ENCODE measurements at places on chromosomes 5 and 9.

DNA sequence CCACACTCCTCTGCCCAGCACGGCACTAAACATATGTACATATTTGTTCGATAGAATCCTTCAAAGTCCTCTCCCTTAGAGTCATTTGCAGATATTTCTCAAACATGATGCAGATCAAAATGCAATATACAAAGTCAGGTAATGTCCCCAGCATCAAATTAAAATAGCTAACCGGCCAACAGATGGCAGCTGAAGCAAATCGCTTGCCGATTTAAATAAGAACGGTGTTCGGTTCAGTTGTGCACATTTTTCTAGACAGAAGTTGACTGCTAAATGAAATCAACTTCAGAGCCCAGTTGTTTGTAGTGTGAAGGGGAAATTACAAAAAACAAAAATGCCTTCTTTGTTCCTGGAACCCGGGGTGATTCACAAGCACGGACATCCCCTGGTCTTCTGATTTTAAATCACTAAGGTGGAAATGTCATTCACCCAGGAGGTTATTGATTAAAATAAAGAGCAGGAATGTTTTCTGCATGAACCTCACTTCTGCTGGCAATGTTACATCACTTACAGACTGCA, 219.2 kb downstream of the EBF1 start:
- no peak for DNase-seq

GRCh38 chr9:13586587-13587374, 307.3 kb upstream of the MPDZ start:
- no peak for DNase-seq

DNA sequence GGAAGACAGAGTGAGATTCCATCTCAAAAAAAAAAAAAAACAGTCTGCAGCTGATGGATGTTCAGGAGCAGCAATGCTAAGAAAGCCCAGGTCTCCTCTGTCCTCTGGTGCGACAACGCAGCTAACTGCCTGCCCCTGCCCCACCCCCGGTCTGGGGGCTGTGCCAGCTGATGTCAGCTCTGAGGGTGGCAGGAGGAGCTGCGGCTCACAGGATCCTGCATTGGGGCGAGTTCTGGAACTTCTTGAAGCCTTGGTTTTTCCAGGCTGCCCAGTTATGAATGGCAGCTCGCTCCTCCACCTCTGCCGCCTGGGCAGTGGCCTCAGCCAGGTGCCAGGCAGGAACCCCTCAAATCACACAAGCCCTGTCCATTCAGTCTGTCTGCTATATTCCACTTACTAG, 113.5 kb downstream of the ROR2 start:
- DNase-seq = no peak

- DNase-seq = no peak
These were observed 4.8 kb upstream of the ARAP3 start for GRCh38 chr5:141686648-141687416.

GRCh38 chr9:69743930-69744329, 15.9 kb downstream of the PTAR1 start:
- no peak for DNase-seq

DNA sequence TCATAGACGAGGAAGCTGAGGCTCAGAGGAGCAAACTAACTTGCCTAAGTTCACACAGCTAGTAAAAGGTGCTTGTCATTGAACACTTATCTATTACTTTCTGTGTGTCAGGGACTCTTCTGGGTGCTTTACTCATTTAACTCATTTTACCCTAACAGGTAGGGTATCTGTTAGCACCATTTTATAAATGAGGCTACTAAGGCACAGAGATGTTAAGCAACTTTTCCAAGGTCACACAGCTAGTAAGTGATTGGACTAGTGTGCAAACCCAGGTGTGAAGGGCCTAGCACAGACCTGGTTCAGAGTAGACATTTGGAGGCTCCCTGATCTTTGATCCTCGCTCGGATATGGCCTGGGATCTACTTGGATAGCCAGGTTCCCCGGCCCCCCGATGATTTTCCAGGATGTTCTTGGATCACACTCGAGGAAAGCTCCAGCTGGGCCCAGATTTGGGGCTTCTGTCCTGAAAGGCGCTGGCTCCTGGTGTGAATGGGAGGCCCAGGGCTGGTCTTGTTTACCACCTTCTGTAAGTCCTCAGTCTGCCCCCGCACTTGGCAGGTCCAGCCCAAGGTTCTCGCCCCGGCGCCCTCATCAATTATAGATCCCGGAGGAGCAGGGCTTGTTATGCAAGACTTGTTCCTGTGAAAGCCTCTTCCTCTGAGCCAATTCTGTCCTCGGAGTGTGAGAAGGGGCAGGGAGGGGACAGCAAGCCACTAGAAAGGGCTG, 37.5 kb downstream of the GSN start:
- DNase-seq = no peak

DNA sequence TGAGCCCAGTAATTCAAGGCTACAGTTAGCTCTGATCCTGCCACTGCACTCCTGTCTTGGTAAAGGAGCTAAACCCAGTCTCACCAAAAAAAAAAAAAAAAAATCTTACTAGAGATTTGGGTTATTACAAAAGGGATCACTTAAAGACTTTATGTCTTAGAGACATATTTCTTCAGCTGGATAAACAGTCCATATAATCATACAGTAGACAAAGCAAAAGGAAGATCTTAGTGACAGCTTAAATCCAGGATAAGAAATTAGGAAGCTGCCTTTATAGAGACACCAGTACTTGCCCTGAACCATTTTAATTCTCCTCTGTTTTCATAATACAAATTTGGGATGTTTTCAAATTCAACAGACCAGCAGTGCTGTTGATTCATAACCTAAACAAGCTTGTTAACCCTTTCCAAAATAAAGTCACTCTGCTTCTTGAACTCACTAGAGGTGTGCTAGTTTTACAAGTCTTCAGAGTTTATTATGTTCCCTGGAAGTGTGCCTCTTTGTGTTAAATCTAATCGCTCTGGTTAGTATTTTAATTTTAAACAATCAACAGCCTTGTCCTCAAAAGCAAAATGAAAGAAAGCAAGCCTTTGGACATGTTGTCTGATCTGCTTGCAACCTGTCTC, 255.5 kb downstream of the ARRDC3 start:
- no peak for DNase-seq

Measured in T-helper 1 cell (primary cell).